ENCODE measurements at places on chromosomes 7 and 10.

DNA sequence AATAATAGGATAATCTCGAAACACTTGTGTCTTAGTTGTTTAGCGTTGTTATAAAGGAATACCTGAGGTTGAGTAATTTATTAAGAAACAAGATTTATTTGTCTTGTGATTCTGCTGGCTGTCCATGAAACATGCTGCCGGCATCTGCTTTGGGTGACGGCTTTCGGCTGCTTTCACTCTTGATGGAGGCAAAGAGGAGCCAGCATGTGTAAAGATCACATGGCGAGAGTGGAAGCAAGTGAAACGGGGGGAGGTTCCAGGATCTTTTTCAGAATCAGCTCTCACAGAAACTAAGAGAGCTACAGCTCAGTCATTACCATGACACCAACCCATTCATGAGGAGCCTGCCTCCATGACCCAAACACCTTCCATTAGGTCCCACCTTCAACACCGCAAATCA is 402.8 kb downstream of the CDC14C start:
- DNase-seq = no peak

DNA sequence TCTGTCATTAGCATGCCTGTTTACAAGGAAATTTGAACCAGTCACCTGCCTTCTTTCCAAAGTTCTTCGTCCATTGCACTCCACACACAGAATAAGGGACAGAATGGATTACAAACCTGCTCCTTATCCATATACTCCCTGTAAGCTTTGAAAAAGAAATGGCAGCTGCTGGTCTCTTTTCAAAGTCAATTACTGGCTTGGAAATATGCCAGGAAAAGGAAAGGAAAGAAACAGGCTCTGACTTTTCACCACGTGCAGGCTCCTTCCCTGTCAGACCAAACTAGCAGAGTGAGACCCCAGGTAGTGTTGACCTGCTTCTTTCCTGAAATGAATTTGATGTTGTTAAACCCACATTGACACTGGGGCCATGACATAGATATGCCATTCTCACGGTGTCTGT is 84.5 kb downstream of the LHFPL3 start:
- no peak for DNase-seq

GRCh38 chr10:53108317-53108934 is 335.8 kb upstream of the MBL2 start:
- DNase-seq = no peak

DNA sequence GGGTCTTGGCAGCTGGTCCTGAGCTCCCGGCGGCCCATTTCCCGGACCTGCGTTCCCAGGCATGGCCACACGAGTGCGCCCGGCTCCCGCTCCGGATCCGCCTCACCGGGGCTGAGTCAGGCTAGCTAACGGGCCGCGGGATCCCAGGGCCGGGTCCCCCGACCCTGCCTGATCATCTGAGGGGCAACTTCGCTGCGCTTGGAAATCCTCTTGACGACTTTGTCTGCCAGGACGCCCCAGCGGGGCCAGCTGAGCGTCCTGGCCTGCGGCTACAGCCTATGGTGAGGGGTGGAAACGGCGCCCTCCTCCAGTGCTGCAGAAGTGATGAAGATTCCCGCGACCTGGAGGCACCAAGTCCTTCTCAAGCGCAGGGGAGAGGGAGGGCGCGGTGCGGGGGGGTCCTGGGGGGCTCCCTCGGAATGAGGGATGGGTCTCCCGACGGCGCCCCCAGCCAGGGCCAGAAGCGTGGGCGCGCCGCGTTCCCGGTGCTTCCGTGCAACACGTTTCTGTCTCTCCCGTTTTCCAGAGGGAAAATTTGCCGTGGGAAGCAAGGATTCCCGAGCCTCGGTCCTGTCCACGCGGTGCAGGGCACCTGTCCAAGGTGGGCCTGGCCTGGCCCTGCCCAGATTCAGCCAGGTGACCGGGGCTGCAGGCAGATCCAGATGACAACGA is 212.4 kb downstream of the CCSER2 start:
- DNase-seq = peak; percentile 36

- no peak for DNase-seq
These were observed 178.3 kb upstream of the KLF14 start for GRCh38 chr7:130912082-130912861.

GRCh38 chr7:122082670-122083069 is 61.4 kb downstream of the AASS start:
- DNase-seq = no peak

GRCh38 chr7:74217455-74218342 is 7.9 kb downstream of the LAT2 start:
- peak; percentile 68 for DNase-seq

- DNase-seq = no peak
These were observed 25.1 kb upstream of the VPS41 start for GRCh38 chr7:38934051-38934450.

- DNase-seq = no peak
These were observed 47.5 kb upstream of the AGR3 start for GRCh38 chr7:16929146-16929762.

GRCh38 chr7:14767716-14768425 is 134.7 kb downstream of the DGKB start:
- DNase-seq = no peak

DNA sequence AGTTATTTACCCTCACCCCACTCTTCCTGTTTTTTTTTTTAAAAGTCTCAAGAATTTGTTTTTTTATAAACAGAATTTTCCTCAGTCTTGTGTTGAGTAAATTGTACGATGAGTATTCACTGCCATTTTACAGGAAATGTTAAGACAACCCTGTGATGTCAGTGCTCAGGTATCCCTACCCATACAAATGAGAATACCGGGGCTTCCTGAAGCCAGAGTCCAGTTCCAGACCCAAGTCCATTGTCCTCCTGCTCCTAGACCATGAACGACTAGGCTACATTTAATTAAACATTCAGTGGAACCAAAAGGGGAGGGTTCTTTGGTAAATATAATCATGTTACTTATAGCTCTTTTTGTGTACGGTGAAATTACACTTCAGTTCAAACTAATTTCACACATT is 79.2 kb downstream of the GNAI1 start:
- DNase-seq = no peak

DNA sequence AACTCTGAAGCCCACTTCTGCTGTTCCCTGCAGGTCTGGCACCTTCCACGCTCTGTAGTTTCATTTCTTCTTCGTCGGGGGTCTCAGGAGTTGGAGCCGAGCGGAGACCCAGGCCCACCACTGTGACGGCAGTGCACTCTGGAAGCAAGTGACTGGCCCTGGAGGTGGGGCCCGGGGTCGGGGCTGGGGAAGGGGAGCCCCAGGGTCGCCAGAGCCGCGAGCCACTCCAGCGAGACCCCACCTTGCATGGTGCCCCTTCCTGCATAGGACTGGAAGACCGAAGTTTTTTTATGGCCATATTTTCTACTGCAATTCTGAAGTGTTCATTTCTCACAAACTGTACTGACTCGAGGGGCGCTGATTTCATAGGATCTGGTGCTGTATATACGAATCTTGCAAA is 172.8 kb downstream of the CCDC3 start:
- DNase-seq = no peak

- DNase-seq = no peak
These were observed 86.4 kb downstream of the CDH23 start for GRCh38 chr10:71483135-71483534.

DNA sequence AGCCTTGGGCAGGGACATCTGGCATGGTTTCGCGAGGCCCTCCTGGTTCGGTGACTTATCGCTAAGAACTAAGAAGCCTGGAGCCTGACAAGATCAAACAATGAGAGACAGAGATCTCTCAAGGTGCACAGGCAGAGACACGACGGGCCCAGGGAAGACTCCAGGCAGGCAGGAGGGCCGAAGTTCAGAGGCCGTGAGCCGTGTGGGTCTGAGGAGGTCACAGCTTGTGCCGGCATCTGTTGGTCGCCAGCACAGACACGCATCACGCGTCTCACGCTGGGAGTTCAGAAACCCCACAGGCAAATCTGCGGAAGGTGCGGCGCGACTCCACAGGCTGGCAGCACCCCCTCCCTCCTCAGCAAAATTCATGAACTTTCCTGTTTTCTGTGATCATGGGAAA is 314.0 kb downstream of the DNAJB6 start:
- no peak for DNase-seq

- no peak for DNase-seq
These were observed 27.3 kb upstream of the WDFY4 start for GRCh38 chr10:48657416-48657815.

GRCh38 chr7:50229964-50230363 is 74.6 kb upstream of the IKZF1 start:
- DNase-seq = no peak

- DNase-seq = peak; percentile 19
These were observed 82.5 kb upstream of the CREB5 start for GRCh38 chr7:28329661-28330363.

DNA sequence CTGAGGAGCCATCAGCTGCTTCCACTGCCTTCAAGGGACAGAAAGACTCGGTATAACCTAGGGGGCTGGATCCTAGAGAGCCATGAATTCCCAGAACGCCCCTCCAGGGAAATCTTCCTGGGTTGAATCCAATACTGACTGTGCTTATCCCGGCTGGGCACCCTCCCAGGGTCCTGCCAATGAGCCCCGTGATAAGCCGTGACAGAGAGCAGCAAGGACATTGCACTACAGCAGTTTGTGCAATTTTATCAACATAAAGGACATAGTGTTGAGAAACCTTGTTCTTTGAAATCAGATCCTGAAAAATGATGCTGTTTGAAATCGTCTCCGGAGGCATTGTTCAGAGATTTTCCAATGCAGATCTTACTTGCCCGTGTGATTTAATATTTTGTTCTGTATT is 18.8 kb downstream of the AKR1B1 start:
- DNase-seq = no peak

GRCh38 chr7:95323410-95324129 is 762 bp downstream of the PON1 start:
- DNase-seq = no peak

- peak; percentile 56 for DNase-seq
These were observed 64.6 kb downstream of the GSAP start for GRCh38 chr7:77351539-77352004.
